ENCODE measurements at places on chromosomes 4 and X. TPM values are rescaled to one million over a fixed set of nuclear protein-coding genes. Genes with fewer than 3 reads are reported as not detected.

GRCh38 chrX:123263747-123264146 is 79.7 kb downstream of the GRIA3 start:
- H3K4me1 ChIP-seq = peaks cover 1% of the 10 kb centered on the region
- DNase-seq = no peak
- H3K27me3 ChIP-seq = no peaks in the 10 kb centered on the region
- no peak overlapping the region for H3K4me3 ChIP-seq
- peaks cover 5% of the 10 kb centered on the region for H3K36me3 ChIP-seq

GRCh38 chr4:130478406-130478805 is 1382.5 kb downstream of the C4orf33 start:
- no peaks in the 10 kb centered on the region for H3K36me3 ChIP-seq
- no peak for DNase-seq
- no peaks in the 10 kb centered on the region for H3K27me3 ChIP-seq
- H3K27ac ChIP-seq = no peak overlapping the region
- no peaks in the 10 kb centered on the region for H3K4me1 ChIP-seq
- H3K4me3 ChIP-seq = no peak overlapping the region

GRCh38 chrX:72498782-72499181 is 73.9 kb downstream of the HDAC8 start:
- no peaks in the 10 kb centered on the region for H3K4me1 ChIP-seq
- no peak for DNase-seq
- H3K36me3 ChIP-seq = peaks cover 27% of the 10 kb centered on the region
- H3K4me3 ChIP-seq = no peak overlapping the region
- no peaks in the 10 kb centered on the region for H3K27me3 ChIP-seq

- no peak overlapping the region for H3K4me3 ChIP-seq
- no peak for DNase-seq
- peaks cover 2% of the 10 kb centered on the region for H3K36me3 ChIP-seq
- peak overlapping the region; percentile 64 for H3K27ac ChIP-seq
- no peaks in the 10 kb centered on the region for H3K27me3 ChIP-seq
Measured at GRCh38 chr4:123301923-123302322, 94.7 kb upstream of the SPRY1 start.

- H3K27me3 ChIP-seq = no peaks in the 10 kb centered on the region
- H3K4me3 ChIP-seq = no peak overlapping the region
- no peaks in the 10 kb centered on the region for H3K4me1 ChIP-seq
- no peak overlapping the region for H3K27ac ChIP-seq
Measured at GRCh38 chrX:136626237-136626636, 21.7 kb upstream of the CD40LG start.

DNA sequence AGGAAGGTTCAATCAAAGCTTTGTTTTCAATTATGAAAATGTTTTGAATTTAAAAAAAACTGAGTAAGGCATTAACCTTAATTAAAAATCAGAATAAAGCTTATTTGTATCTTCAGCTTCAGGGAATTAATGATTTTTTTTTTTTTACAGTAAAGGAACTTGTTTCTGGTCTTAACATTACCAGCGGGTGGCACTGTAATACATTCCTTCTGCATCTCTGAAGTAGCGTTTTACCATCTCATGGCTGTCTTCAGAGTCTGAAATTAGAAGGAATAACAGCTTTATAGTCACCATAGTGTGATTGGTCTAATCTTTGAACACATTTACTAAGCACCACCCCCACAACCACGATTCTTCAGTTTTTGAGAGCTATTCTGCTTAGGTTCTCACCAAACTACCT is 102.6 kb downstream of the IL1RAPL2 start:
- H3K4me3 ChIP-seq = no peak overlapping the region
- H3K36me3 ChIP-seq = peaks cover 4% of the 10 kb centered on the region
- DNase-seq = no peak
- no peaks in the 10 kb centered on the region for H3K27me3 ChIP-seq
- H3K4me1 ChIP-seq = no peaks in the 10 kb centered on the region
- no peak overlapping the region for H3K27ac ChIP-seq

- H3K27me3 ChIP-seq = no peaks in the 10 kb centered on the region
- DNase-seq = no peak
- H3K4me3 ChIP-seq = no peak overlapping the region
- H3K27ac ChIP-seq = no peak overlapping the region
Measured at GRCh38 chr4:38954727-38955126, 77.5 kb downstream of the TMEM156 start.

GRCh38 chrX:155841232-155841631 is 39.9 kb upstream of the VAMP7 start:
- DNase-seq = no peak
- H3K27me3 ChIP-seq = no peaks in the 10 kb centered on the region
- no peak overlapping the region for H3K27ac ChIP-seq
- peaks cover 8% of the 10 kb centered on the region for H3K36me3 ChIP-seq
- no peak overlapping the region for H3K4me3 ChIP-seq

GRCh38 chrX:22165732-22166457 is 106.8 kb upstream of the CBLL2 start:
- peaks cover 4% of the 10 kb centered on the region for H3K4me1 ChIP-seq
- H3K36me3 ChIP-seq = no peaks in the 10 kb centered on the region
- DNase-seq = no peak
- no peak overlapping the region for H3K27ac ChIP-seq

DNA sequence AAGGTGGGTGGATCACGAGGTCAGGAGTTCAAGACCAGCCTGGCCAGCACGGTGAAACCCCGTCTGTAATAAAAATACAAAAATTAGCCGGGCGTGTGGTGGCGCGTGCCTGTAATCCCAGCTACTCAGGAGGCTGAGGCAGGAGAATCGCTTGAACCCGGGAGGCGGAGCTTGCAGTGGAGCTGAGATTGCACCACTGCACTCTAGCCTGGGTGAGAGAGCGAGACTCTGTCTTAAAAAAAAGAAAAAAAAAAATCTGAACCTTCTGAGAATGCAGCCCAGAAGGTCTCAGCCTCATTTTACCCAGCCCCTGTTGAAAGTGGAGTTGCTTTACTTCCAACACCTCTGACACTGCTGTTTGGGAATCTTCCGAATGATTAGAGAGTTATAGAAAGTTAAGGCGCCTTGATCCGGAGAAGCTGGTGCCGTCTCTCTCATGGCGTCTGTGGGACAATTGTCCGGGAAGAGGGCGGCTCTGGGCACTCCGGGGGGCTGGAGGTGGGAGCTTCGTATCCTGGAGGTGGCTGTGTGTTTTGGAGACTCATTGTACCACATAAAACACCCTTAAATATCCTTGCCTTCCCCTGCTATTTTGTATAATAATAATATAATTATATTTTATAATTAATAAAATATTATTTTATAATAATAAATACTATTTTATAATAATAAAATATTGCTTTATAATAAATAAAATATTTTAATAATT is 92.7 kb upstream of the PPP2R3B start:
- no peak overlapping the region for H3K27ac ChIP-seq
- no peak overlapping the region for H3K4me3 ChIP-seq
- no peaks in the 10 kb centered on the region for H3K36me3 ChIP-seq
- peaks cover 17% of the 10 kb centered on the region for H3K4me1 ChIP-seq
- DNase-seq = no peak

GRCh38 chr4:55312489-55313101 is 33.4 kb upstream of the SRD5A3 start:
- no peak overlapping the region for H3K27ac ChIP-seq
- H3K27me3 ChIP-seq = peaks cover 4% of the 10 kb centered on the region
- peak; percentile 4 for DNase-seq
- no peak overlapping the region for H3K4me3 ChIP-seq
- no peaks in the 10 kb centered on the region for H3K4me1 ChIP-seq

- DNase-seq = no peak
- no peak overlapping the region for H3K27ac ChIP-seq
- H3K4me3 ChIP-seq = no peak overlapping the region
- H3K36me3 ChIP-seq = no peaks in the 10 kb centered on the region
Measured at GRCh38 chr4:47219586-47219985, 188.2 kb downstream of the GABRB1 start.

- peaks cover 2% of the 10 kb centered on the region for H3K36me3 ChIP-seq
- no peaks in the 10 kb centered on the region for H3K27me3 ChIP-seq
- no peak overlapping the region for H3K4me3 ChIP-seq
- DNase-seq = no peak
- H3K4me1 ChIP-seq = no peaks in the 10 kb centered on the region
Measured at GRCh38 chr4:16051132-16051531, 32.7 kb downstream of the PROM1 start.

GRCh38 chr4:38306482-38307071 is 346.4 kb downstream of the PTTG2 start:
- DNase-seq = no peak
- H3K4me1 ChIP-seq = peaks cover 35% of the 10 kb centered on the region
- H3K4me3 ChIP-seq = no peak overlapping the region
- H3K27ac ChIP-seq = no peak overlapping the region

GRCh38 chr4:1469607-1470392 is 63.6 kb upstream of the NKX1-1 start:
- DNase-seq = no peak
- H3K36me3 ChIP-seq = peaks cover 12% of the 10 kb centered on the region
- H3K4me1 ChIP-seq = peaks cover 14% of the 10 kb centered on the region
- no peaks in the 10 kb centered on the region for H3K27me3 ChIP-seq
- H3K4me3 ChIP-seq = no peak overlapping the region
- no peak overlapping the region for H3K27ac ChIP-seq

GRCh38 chr4:14095831-14096230 is 468.3 kb upstream of the BOD1L1 start:
- no peak overlapping the region for H3K27ac ChIP-seq
- peaks cover 3% of the 10 kb centered on the region for H3K27me3 ChIP-seq
- no peaks in the 10 kb centered on the region for H3K36me3 ChIP-seq

DNA sequence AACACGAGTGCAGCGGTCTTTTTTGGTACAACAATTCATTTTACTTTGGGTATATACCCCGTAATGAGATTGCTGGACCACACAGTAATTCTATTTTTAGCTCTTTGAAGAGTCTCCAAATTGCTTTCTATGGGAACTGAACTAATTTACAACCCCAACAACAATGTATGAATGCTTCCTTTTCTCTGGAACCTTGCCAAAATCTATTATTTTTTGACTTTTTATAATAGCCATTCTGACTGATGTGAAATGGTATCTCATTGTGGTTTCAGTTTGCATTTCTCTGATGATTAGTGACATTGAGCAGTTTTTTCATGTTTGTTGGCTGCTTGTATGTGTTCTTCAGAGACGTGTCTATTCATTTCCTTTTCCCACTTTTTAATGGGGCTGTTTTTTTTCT is 240.8 kb downstream of the STK32B start:
- no peaks in the 10 kb centered on the region for H3K36me3 ChIP-seq
- H3K4me3 ChIP-seq = no peak overlapping the region
- H3K4me1 ChIP-seq = no peaks in the 10 kb centered on the region
- no peak for DNase-seq

DNA sequence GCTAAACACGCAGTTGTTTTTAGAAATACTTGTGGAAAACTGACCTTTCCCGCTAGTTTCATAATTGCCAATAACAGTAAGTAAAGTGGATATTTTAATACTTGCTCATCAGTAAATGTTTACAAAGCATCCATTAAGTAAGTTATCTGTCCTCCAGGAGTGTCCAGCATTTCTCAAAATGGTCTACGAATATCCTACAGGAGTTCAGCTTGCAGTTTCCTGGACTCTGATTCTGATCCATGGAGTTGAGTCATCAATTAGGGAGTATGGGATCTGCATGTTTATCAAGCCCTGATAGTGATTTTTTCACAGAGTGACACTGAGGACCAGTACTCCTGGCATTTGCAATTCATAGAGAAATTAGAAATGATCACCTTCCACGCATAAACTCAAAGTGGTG is 325.2 kb upstream of the AADAT start:
- H3K27ac ChIP-seq = no peak overlapping the region
- H3K36me3 ChIP-seq = no peaks in the 10 kb centered on the region
- H3K4me3 ChIP-seq = no peak overlapping the region
- H3K27me3 ChIP-seq = no peaks in the 10 kb centered on the region

DNA sequence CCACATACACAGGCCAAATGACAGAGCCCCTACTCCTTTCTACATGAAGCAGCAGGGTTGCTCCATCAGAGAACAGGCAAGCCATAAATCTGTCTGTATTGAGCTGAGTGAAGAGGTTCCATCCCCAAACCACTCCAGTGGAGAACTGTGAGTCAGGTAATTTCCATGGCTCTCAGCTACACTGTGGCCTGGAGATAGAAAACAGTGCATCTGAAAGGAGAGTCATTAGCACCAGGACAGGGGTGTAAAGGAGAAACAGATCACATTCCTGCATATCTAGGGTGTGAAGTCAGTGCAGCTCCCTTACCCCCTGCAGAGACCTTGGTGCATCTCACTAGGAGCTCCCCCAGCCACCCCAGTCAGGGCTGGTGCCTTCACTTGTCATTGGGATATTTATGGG is 314.7 kb downstream of the CHIC1 start:
- no peaks in the 10 kb centered on the region for H3K27me3 ChIP-seq
- H3K4me3 ChIP-seq = no peak overlapping the region
- peaks cover 6% of the 10 kb centered on the region for H3K4me1 ChIP-seq
- peaks cover 13% of the 10 kb centered on the region for H3K36me3 ChIP-seq

- no peaks in the 10 kb centered on the region for H3K27me3 ChIP-seq
- no peak overlapping the region for H3K27ac ChIP-seq
- no peak for DNase-seq
- H3K36me3 ChIP-seq = peaks cover 4% of the 10 kb centered on the region
Measured at GRCh38 chrX:134074151-134074550, 88.8 kb upstream of the GPC3 start.

The CXCL11 gene
- not detected for total RNA-seq

The BBS12 gene
- total RNA-seq = 3.8 TPM

The PAGE1 gene
- not detected for total RNA-seq

The CHIC1 gene
- 8.5 TPM for total RNA-seq

The RHOXF1 gene
- 0.33 TPM for total RNA-seq

The EVC2 gene
- total RNA-seq = 7.2 TPM

The PRDM8 gene
- 2.6 TPM for total RNA-seq

The SPANXC gene
- not detected for total RNA-seq

The GAB3 gene
- 0.07 TPM for total RNA-seq

The VEGFC gene
- 3.1 TPM for total RNA-seq

The VSIG1 gene
- not detected for total RNA-seq
